HCT116 (cell line): ENCODE measurements at places on chromosomes 5 and 9. TPM values are rescaled to one million over a fixed set of nuclear protein-coding genes. Genes with fewer than 3 reads are reported as not detected.

The SPACA9 gene
- 8.0 TPM for total RNA-seq

DNA sequence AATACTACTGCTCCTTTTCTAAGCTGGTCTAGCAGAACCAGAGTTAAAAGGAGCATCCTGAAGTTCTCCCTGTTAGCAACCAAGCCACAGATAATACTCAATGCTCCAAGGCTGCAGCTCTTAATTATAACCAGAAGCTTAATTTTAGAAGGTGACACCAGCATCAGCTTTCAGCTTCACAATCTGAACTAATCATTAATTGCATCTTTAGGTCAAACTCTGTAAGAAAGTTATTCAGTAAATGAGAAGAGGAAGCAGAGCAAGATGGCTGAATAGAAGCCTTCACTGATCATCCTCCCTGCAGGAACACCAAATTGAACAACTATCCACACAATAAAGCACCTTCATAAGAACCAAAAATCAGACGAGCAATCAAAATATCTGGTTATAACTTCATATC lies 38.5 kb downstream of the APBA1 start:
- no peak for DNase-seq

DNA sequence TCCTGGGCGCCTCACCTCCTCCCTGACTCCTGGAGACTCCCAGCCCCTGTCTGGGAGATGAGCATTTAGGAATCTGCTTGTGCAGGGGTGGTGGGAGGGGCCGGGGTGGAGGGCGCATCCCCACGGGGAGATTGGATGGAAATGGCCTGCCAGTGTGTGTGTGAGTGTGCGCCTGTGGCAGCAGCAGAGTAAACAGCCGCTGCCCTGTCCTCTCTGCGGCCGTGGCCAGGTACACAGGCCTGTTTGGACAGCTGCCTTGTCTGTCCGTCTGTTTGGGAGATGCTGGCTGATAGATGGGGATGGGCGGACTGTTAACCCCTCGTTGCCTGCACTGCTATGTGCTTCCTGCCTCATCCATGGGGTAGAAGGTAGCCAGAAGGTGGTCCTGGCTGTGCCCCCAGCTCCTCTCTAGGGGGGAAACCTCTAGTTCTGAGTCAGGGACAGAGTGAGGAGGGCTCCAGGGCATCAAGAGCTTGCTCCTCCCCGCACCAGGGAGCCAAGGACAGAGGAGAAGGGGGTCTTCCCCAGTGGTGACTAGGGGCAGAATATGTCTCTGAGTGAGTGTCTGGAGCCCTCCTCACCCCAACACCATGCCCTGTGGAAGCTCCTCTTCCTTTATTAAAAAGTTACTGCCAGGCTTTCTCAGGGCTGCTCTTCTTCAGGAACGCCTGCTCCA lies 60.1 kb downstream of the LMX1B start:
- DNase-seq, result no peak

- DNase-seq, result no peak
Measured at GRCh38 chr5:6717247-6717646, 4.0 kb downstream of the TENT4A start.

The OGN gene
- 0.15 TPM for total RNA-seq

DNA sequence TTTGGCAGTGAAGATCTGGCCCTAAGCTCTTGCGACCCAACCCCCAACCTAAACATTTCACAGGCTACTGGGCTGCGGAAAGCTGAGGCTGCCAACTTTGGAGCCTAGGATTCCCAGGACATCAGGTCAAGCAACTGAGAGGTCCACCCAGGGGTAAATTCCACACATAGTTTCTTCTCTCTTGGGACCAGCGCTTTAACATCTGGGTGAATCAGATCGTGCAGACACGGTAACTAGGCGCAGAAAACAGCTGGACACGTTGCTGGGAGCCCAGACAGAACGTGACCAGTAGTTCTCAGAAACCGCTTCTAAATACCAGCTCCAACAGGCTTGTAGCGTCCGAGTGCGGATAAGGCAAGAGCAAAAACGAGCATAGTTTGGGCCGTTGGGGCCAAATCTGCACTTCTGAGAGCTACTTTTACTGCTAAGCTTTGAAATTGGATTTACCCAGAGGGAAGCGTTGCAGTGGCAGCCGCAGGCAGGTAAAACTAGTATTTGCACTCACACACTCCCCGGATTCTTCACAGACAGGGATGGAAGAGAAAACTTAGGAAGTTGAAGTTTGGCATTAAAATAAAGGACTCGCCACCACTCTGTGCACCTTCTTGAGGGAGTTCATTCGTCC lies 11.8 kb downstream of the ITGA1 start:
- DNase-seq, result no peak

The CNTLN gene
- 5.1 TPM for total RNA-seq

The MPDZ gene
- total RNA-seq, result 0.12 TPM

DNA sequence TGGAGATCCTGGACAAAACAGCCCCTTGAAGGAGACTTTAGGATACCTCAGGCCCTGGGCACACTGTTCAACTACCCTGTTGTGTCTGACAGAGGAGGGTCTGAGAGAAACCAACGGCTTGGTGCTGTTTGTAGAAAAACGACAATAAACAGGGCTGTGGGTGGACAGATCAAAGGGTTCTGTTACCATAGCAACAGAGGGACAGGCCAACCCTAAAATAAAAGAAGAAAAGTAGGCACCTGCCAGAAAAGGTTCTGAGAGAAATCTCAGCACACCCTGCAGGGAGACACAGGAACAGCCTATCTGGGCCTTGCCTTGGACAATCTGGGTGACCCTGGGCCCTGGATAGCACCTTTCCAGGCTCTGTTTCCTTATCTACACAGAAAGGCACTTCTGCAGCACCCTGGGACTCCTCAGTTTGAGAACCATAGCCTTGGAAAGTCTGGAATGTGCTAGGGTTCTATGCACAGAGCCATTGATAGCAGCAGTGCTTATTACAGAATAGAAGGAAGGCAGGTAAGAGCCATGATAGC lies 104.8 kb upstream of the TBC1D2 start:
- no peak for DNase-seq

GRCh38 chr9:37371565-37372464 lies 50.7 kb upstream of the GRHPR start:
- DNase-seq, result no peak

The CDC20B gene
- not detected for total RNA-seq

- no peak for DNase-seq
Measured at GRCh38 chr5:116573702-116574366, 789 bp downstream of the SEMA6A start.

The TAS2R1 gene
- not detected for total RNA-seq

DNA sequence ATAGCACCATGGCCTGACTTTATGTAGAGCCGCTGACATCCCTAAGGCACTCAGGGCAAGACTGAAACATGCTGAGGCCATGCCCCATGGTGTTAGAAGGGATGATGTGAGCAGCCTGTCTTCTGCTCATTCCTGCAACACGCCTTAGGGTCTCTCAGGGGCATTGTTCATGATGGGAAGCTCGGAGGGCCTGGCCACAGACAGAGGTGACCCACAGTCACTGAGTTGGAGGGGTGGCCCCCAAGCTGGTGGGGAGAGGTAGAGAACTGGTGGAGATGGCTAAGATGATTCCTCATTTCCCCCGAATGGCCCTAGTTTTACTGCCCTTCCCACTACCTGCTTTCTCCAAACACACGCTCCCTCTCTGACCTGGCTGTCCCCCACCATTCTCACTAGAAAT lies 135.2 kb downstream of the BARX1 start:
- DNase-seq, result no peak

DNA sequence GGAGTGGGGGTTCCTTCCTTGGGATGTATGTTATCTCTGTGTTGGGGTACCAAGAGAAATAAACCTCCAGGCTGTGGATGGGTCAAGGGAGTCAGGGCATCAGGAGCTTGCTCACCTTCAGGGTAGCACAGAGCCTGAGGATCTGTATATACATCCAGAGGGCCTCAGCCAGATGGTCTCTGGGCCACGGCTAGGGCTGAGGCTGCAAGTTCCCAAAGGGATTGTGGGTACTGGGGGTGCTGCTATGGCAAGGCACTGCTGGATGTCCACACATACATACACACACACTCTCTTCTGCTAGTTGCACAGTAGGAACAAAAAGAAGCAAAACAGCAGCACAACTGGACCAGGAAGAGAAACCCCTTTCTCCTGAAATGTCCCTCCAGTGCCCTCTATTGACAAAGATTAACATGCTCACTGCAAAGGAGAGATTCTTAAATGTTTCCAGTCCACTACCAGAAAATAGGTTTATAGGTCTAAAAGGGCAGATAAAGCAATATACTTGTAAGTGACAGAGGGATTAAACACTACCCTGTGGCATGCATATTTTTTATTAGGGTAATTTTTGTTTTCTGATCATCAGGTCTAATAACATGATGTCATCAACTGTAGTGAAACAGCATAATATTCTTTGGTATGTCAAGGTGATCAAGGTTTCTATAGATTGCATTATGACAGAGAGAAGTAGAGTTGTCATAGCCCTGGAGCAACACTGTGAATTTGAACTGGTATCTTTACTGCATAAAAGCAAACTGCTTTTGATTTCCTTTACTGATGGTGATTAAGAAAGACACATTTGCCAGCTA lies 56.3 kb upstream of the KCNN2 start:
- no peak for DNase-seq

- DNase-seq, result no peak
Measured at GRCh38 chr9:127172066-127172707, 49.8 kb upstream of the ANGPTL2 start.

The FCN2 gene
- total RNA-seq, result not detected

GRCh38 chr5:119954106-119954505 lies 324.7 kb downstream of the FAM170A start:
- DNase-seq, result no peak

DNA sequence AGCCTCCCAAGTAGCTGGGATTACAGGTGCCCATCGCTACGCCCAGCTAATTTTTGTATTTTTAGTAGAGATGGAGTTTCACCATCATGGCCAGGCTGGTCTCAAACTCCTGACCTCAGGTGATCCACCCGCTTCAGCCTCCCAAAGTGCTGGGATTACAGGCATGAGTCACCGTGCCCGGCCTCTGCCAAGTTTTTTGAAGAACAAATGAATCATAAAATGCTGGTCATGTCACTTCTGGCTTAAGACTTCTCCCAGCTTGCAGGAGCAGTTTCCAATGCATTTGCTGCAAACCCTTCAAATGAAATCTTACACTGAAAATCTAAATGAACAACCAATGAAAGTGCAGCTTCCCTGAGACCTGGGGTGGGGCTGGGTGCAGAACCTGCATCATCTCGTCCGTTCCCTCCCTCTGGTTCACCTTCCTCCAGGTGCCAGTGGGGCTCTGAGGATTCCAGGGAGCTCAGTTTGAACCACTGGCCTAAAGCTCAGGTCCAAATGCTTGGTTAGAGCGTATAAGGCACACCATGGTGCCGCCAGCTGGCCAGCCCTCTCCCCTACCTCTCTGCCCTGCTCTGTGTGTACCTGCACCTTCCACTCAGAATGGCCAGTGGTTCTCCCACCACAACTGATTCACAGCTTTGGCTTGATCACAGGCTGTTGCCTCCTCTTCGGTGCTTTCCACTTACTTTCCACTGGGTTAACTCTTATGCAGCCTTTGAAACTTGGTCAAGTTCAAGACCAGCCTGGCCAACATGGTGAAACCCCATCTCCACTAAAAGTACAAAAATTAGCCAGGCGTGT lies 39.8 kb upstream of the FUBP3 start:
- peak; percentile 40 for DNase-seq

DNA sequence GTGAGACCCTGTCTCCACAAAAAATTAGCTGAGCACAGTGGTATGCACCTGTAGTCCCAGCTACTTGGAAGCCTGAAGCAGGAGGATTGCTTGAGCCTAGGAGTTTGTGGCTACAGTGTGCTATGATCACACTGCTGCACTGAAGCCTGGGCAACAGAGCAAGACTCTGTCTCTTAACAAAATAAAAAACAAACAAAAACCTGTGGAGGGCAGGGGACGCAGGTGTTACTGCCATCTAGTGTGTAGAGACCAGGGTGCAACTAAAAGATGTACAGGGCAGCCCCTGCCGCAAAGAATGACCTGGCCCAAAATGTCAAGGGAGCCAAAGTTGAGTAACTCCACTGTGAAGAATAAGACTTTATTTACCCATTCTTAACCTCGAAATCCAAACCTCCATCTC lies 27.1 kb downstream of the ASPN start:
- peak; percentile 18 for DNase-seq

- DNase-seq, result no peak
Measured at GRCh38 chr5:22319798-22320197, 533.3 kb downstream of the CDH12 start.

DNA sequence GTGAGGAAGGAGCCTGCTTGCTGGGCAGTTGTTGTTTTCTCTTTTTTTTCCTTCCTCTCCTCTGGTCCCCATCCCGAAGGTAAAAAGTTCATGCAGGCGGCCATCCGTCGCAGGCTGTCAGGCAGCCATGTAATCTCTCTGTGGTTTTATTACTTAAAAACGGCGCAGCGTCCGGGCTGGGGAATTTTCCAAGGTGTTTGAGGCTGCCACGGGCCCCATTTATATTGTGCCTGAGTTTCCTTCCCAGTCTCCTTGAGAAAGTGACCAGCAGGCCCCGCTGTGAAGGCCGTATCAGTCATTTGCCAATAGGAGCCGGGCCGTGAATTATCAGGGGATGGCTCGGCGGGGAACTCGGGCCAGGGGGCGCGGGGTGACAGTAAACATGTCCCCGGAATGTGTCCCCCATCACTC lies 289.7 kb downstream of the PBX3 start:
- no peak for DNase-seq

GRCh38 chr9:113475992-113476391 lies 12.5 kb downstream of the RGS3 start:
- no peak for DNase-seq

GRCh38 chr9:38284588-38285051 lies 107.9 kb upstream of the ALDH1B1 start:
- no peak for DNase-seq

The WDR31 gene
- total RNA-seq, result 5.9 TPM

GRCh38 chr5:166163996-166164610 lies 2127.3 kb upstream of the WWC1 start:
- no peak for DNase-seq

The SPINK4 gene
- not detected for total RNA-seq

The OTP gene
- 0.07 TPM for total RNA-seq

- peak; percentile 75 for DNase-seq
Measured at GRCh38 chr5:163379298-163380155, 57.9 kb upstream of the CCNG1 start.

DNA sequence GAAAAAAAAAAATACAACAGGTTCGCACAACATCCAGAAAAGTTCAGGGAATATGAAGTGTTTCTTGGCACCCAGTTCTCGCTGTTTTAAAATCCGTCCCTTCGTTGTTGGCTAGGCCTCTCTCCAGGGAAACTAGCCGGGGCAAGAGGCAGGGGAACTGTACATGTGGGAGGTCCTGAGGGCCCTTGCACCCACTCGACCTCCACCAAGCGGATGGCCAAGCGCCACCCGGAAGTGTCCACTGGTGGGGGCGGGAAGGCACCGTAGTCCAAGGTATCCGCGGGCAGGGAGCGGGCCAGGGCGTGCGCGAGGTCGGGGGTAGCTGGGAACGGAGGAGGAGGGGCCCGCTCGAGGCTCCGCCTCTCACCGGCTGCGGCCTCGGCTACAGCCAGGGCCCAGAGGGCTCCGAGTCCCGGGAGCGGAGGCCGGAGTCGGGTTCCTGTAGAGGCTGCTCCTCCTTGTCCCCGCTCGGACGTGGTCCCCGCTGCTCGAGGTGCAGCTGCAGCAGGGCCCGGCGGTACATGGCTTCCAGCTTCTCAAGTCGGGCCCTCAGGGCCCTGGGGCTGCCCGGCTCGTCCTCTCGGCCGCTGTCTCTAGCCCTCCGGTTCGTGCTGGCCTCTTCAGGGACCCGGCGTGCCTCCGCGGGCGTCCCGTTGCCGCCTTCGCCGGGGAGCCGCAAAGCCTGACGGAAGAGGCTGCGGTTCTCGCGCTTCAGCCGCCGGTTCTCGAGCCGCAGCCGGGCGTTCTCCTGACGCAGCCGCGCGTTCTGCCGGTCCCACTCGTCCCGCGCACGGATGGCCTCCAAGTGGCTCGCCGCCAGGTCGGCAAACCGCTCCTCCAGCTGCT lies 720 bp downstream of the TUSC1 start:
- DNase-seq, result no peak
